Progenitor cell of endocrine pancreas (in vitro differentiated cells): ENCODE measurements at places on chromosomes 12 and 14. TPM values are rescaled to one million over a fixed set of nuclear protein-coding genes. Genes with fewer than 3 reads are reported as not detected.

The GLS2 gene
- 3.1 and 3.8 TPM in 2 replicates for total RNA-seq

GRCh38 chr14:101358320-101359125 lies 202.8 kb upstream of the DIO3 start:
- DNase-seq: no peak
- no peak overlapping the region for H3K27ac ChIP-seq
- H3K27me3 ChIP-seq: peaks cover 29% of the 10 kb centered on the region
- H3K36me3 ChIP-seq: peaks cover 2% of the 10 kb centered on the region
- peaks cover 7% of the 10 kb centered on the region for H3K4me1 ChIP-seq

DNA sequence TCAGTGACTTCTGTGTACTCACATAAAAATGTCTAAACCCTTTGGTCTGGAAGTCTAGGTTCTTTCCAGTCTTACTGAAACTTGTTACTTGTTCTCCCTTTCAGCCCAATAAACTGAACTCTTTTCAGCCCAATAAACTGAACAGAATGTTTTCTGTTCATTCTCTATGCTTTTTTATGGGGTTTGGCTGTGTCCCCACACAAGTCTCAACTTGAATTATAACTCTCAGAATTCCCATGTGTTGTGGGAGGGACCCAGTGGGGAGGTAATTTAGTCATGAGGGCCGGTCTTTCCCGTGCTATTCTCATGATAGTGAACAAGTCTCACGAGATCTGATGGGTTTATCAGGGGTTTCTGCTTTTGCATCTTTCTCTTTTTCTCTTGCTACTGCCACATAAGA lies 15.0 kb upstream of the NEDD1 start:
- DNase-seq: no peak
- H3K4me3 ChIP-seq: no peak overlapping the region
- no peaks in the 10 kb centered on the region for H3K27me3 ChIP-seq
- no peak overlapping the region for H3K27ac ChIP-seq

DNA sequence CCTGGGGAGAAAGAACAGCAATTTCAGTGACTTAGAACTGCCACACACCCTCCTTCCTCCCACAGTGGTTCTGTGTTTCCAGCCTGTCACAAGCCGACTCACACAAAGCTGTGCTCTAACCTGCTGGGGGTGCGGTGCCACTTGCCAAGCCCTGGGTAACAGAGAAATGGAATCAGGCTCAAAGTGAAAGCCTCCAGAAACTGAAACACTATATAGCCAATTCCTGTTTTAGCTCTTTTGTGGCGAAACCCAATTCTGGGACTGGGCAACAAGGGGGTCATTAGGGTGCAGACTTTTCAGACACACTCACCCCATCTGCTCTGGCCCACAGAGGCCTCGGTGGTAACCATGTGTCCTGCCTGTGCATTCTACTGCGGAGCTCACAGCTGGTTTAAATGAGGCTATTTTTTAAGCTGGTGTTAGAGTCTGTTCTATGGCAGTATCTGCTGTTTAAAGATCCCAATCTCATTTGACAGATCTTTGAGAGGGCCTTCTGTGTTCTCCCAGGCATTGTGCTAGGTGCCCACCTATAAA lies 15.2 kb upstream of the ACTR6 start:
- H3K27ac ChIP-seq: no peak overlapping the region
- no peaks in the 10 kb centered on the region for H3K27me3 ChIP-seq
- no peak for DNase-seq
- H3K36me3 ChIP-seq: peaks cover 13% of the 10 kb centered on the region

The HCAR3 gene
- total RNA-seq: not detected in 2 replicates

GRCh38 chr12:53653595-53653994 lies 22.3 kb downstream of the ATP5MC2 start:
- no peak overlapping the region for H3K27ac ChIP-seq
- peaks cover 19% of the 10 kb centered on the region for H3K4me1 ChIP-seq
- no peaks in the 10 kb centered on the region for H3K36me3 ChIP-seq
- DNase-seq: no peak
- H3K27me3 ChIP-seq: no peaks in the 10 kb centered on the region
- H3K4me3 ChIP-seq: no peak overlapping the region

GRCh38 chr14:95535226-95536021 lies 574 bp downstream of the GLRX5 start:
- peak overlapping the region; percentile 93 for H3K27ac ChIP-seq
- peak overlapping the region; percentile 91 for H3K4me3 ChIP-seq
- H3K4me1 ChIP-seq: peaks cover 48% of the 10 kb centered on the region
- H3K36me3 ChIP-seq: no peaks in the 10 kb centered on the region
- no peak for DNase-seq
- no peaks in the 10 kb centered on the region for H3K27me3 ChIP-seq
